ENCODE measurements at places on chromosomes 6 and 20.
A peak's percentile ranks its signal among the peaks of the same experiment; 100 is the strongest.

GRCh38 chr6:166570929-166571713 lies 15.4 kb downstream of the RAMACL start:
- no peak for DNase-seq

GRCh38 chr20:48350313-48350988 lies 477.3 kb downstream of the PREX1 start:
- no peak for DNase-seq

GRCh38 chr6:169978615-169979161 lies 227.3 kb downstream of the ERMARD start:
- DNase-seq = no peak

DNA sequence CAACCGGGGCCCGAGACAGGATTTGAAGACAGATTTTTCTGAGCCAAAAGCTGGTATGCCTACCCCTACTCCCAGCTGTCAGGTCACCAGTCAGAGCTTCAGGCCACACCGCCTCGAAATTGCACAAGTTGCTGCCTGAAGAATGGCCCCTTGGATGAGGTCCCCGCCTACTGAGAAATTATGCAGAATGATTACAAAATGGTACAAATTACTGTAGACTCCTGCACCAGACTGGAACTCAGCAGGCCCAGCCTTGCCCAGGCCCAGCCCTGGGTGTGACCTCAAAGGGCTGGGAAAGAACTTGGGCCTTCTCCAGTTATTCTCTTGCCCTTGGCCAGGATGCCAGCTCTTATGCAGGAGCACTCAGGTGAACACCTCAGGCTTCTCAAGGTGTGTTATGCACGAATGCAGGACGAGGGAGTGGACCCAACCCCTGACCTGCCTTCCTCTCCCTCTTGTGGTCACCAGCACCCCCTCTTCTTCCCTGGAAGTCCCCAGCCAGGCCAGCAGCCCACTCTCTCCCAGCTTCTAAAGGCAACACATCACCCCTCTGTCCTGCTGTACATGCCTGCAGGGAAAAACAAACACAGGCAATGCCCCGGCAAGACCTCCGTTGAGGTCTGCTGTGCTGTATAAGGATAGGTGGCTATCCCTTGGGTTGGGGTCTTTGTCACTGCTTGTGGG lies 88.7 kb upstream of the NAA20 start:
- no peak for DNase-seq

DNA sequence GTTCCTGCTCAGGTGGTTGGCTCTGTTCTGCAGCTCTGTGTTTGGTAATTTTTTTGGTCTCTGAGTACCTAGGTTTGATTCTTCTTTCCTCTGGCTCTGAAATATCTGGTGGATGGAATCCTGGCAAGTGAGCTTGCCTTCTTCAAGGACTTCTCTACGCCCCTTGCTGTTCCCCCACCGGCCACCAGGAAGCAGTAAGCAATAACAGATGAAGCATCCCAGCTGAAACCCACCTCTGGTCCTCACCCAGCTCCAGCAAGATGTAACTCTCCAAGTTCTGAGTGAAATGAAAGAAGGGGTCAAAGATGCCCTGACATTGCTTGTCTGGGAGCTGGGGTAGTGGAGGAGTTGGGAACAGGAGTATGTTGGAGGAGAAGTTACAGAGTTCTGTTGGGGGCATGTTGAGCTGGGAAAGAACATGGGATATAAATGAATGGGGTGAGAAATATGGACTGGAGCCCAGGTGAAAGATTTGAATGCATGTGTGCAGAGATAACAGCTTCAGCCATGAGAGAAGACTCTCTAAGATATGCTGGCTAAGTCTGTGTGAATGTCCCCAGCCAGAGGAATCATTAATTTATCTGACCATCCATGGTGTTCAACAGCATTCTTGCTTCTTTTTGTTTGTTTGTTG lies 51.3 kb upstream of the GLP1R start:
- DNase-seq = peak; percentile 41

Data from CD4-positive, alpha-beta T cell (primary cell).